HepG2 (cell line): ENCODE measurements at places on chromosomes 16 and 17.

GRCh38 chr17:45042346-45043120 is 8.9 kb downstream of the DCAKD start:
- no peaks in the 10 kb centered on the region; the same call in none of the 2 replicates for H3K36me3 ChIP-seq
- no peak overlapping the region for H3K4me3 ChIP-seq
- H3K27ac ChIP-seq, result no peak overlapping the region
- DNase-seq, result no peak

DNA sequence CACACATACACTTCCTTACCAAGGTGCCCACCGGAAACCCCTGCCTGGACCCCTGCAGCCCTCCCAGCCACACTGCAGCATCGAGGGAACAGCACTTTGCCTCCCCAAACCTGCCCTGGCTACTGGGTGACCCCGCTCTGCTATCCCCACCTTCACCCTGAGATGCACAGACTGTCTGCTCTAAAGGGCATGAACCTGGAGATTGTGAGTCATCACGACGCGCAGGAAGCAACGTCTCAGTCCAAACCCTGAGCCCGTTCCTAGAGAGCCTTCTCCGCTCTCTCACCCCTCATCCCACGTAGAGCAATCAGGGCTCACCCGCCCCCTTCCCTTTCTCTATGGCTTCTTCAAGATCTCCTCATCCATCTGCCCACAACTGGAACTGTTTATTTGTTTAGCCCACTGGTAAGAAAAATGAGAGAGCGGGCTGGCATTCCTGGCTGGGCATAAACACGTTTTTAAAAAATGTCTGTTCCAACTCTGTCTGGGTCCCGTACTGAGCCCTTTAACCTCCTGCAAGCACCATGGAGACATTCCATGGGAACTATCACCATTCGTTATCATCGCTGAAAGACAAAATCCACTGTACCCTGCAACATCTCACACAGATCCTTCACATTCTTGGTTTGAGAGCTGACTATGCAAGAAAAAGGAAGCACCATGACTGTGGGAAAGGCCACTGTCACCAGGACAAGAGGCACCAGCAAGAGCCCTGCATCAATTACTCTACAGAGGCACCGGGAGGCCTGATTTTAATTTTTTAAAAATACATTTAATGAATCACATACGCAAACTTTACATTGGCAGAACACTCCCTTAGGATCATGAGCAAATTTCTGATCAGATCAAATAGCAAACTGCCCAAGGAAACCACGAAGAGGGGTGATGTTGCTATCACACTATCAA is 28.2 kb downstream of the ZFHX3 start:
- H3K27me3 ChIP-seq, result no peaks in the 10 kb centered on the region
- H3K4me3 ChIP-seq, result no peak overlapping the region
- H3K36me3 ChIP-seq, result no peaks in the 10 kb centered on the region; the same call in 2 of the 3 replicates
- H3K4me1 ChIP-seq, result peaks cover 94% of the 10 kb centered on the region
- no peak for DNase-seq
- peak overlapping the region; percentile 70 for H3K27ac ChIP-seq

DNA sequence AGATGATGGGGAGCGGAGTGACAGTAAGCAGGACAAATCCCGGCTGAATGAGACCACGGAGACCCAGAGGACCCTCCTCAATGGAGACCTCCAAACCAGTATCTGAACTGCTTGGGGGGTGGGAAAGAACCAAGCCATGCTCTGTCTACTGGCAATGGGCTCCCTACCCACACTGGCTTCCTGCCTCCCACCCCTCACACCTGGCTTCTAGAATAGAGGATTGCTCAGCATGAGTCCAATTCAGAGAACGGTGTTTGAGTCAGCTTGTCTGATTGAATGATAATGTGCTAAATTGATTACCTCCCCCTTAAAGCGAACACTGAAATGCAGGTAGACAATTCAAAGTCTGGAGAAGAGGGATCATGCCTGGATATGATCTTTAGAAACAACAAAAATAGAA is 5.5 kb downstream of the SSTR2 start:
- no peak overlapping the region for H3K4me3 ChIP-seq
- H3K27me3 ChIP-seq, result peaks cover 50% of the 10 kb centered on the region
- DNase-seq, result no peak
- H3K36me3 ChIP-seq, result no peaks in the 10 kb centered on the region
- no peak overlapping the region for H3K27ac ChIP-seq
- H3K4me1 ChIP-seq, result peaks cover 38% of the 10 kb centered on the region

- peaks cover 15% of the 10 kb centered on the region for H3K36me3 ChIP-seq
- no peak for DNase-seq
- H3K27ac ChIP-seq, result no peak overlapping the region
- no peaks in the 10 kb centered on the region for H3K4me1 ChIP-seq
- H3K27me3 ChIP-seq, result no peaks in the 10 kb centered on the region
- no peak overlapping the region for H3K4me3 ChIP-seq
Measured at GRCh38 chr17:61897548-61898180, 30.1 kb downstream of the INTS2 start.

GRCh38 chr17:31597646-31598398 is 206.3 kb downstream of the RAB11FIP4 start:
- no peak overlapping the region for H3K4me3 ChIP-seq
- DNase-seq, result no peak
- no peaks in the 10 kb centered on the region for H3K27me3 ChIP-seq
- no peaks in the 10 kb centered on the region for H3K36me3 ChIP-seq
- H3K27ac ChIP-seq, result no peak overlapping the region

DNA sequence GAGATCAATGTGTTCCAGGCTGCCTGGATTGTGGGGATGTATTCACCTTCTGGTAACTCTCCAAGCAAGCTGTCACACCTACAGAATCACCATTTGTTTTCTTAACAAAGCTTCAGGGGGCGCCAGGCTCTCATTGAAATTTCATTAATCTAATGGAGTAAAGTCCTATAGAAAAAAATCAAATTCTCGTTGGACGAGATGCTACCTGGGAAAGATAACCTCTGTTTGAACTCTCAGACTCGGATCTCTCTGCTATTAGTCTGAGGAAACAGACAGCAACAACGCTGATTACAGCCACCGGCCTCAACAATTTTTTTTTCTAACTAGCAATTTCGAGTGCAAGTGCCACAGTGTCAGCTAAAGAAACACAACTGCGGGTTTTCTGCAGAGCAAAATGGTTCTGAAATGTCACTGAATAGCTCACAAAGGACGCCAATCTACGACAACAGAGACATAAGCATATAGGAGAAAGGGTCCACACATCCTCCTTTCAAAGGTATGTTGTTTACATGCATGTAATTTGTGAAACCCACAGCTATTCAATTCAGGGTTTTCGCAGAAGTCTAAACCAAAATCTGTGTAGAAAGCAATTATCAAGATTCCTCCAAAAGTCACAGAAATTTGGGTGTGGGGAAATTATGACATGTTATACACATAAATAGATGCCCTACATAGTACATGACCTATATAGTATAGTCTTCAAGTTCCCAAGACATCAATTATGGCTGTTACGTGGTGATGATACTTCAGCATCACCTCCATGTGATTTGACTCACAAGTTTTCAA is 135.8 kb downstream of the SKAP1 start:
- no peaks in the 10 kb centered on the region for H3K4me1 ChIP-seq
- no peak overlapping the region for H3K4me3 ChIP-seq
- H3K36me3 ChIP-seq, result no peaks in the 10 kb centered on the region

DNA sequence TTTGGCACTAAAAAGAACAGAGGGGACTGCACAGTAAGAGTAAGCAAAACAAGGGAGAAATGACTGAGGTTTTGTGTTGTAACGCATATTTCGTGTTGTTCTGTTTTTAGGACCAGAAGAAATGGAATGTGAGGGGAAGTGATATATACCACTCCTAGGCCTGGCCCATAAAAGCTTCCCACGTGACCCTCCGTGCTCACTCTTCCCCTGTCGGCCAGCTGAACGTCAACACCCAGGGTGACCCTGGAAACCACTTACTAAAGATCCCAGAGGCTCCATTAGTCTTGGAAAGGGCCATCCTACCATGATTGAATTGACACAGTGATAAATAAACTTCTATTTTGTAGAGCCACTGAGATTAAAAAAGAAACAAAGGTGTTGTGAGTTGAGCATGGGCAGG is 79.8 kb downstream of the HELZ start:
- H3K4me1 ChIP-seq, result no peaks in the 10 kb centered on the region
- peaks cover 73% of the 10 kb centered on the region for H3K36me3 ChIP-seq
- no peak for DNase-seq
- no peaks in the 10 kb centered on the region for H3K27me3 ChIP-seq

GRCh38 chr17:4233668-4234258 is 30.0 kb downstream of the ANKFY1 start:
- H3K27me3 ChIP-seq, result no peaks in the 10 kb centered on the region
- H3K36me3 ChIP-seq, result peaks cover 41% of the 10 kb centered on the region
- no peak for DNase-seq
- no peaks in the 10 kb centered on the region for H3K4me1 ChIP-seq
- no peak overlapping the region for H3K27ac ChIP-seq
- no peak overlapping the region for H3K4me3 ChIP-seq

DNA sequence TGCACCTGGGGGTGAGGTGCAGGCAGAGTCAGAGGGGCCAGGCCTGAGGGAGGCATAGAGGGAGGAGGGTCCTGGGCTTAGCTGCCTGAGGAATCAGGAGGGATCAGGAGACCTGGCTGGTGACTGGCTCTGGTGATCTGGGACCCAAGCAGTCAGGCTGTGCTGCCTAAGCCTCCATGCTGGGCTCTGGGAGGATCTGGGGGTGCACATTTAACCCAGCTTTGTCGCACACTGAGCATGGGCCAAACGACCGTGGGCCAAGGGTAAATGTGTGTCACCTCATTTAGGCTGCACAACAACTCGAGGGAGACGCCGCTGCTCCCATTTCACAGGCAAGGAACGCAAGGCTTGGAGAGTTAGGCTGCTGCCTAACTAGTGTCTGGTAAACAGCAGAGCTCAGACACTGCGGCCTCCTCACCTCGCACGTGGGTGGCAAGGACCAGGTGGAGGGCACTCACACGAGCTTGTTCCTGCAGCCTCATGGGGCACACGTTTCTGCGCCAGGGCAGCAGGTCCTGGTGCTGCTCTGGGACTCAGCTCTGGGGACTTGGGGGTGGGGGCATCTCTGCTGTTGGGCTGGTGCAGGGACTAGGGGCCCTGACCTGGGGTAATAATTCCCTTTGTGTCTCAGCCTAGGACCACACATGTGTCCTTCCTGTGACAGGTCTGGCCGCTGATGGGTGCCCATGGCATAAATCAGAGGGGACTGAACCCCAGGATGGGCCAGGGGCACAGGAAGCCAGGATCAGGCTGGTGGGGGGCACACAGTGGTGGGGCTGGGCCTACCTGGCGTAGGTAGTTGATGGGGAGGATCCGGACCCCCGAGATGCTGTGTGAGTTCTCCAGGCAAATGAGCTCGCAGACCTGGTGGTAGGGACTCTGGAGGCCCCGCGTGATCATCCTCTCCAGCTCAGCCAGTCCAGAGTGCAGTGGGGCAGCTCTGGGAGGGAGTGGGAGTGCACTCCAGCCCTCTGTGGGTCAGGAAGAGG is 18.7 kb downstream of the TMEM235 start:
- DNase-seq, result no peak
- peaks cover 7% of the 10 kb centered on the region; the same call in 2 of the 3 replicates for H3K27me3 ChIP-seq
- peaks cover 61% of the 10 kb centered on the region for H3K4me1 ChIP-seq
- H3K36me3 ChIP-seq, result no peaks in the 10 kb centered on the region
- peak overlapping the region; percentile 3; the same call in 1 of the 2 replicates for H3K4me3 ChIP-seq

- no peak overlapping the region for H3K4me3 ChIP-seq
- no peaks in the 10 kb centered on the region for H3K36me3 ChIP-seq
- no peaks in the 10 kb centered on the region for H3K27me3 ChIP-seq
- H3K27ac ChIP-seq, result no peak overlapping the region
- H3K4me1 ChIP-seq, result peaks cover 21% of the 10 kb centered on the region
- no peak for DNase-seq
Measured at GRCh38 chr17:29642171-29642611, 19.5 kb upstream of the CORO6 start.

DNA sequence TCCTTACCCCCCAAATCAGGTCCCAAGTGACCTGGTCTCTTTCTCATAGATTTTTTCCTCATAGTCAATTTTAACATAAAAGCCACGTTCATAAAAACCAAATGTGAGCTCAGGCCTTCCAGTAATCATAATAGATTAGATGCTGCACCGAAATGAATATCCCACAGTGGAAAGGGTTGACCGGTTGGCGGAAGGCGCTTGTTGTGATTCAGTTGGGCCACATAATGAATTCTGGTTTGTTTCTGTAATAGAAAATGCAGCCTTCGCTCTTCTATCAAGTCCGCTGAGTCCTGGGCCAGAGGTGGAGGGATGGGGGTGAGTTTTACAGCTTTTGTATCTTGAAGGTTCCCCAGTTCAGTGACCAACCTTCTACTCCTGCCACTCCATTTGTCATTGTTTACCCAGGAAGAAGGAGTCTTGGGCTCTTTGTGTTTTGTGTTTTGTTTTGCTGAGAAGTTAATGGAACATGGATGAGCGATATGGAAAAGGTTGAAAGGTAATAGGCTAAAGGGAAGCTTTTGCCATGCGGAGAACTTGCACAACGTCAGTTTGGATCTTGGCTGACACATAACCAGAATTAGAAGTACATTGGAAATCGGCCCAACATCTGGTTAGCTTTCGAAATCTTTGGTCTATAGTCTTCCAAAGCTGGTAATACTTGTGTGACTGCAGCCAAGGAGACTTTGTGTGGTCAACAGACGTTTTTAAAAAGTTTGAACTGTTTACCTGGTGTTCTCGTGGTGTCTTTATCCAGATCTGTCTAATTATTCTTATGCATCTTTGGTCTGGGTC is 89.5 kb downstream of the CLEC16A start:
- no peaks in the 10 kb centered on the region for H3K4me1 ChIP-seq
- H3K36me3 ChIP-seq, result peaks cover 16% of the 10 kb centered on the region; the same call in 2 of the 3 replicates
- no peak for DNase-seq

DNA sequence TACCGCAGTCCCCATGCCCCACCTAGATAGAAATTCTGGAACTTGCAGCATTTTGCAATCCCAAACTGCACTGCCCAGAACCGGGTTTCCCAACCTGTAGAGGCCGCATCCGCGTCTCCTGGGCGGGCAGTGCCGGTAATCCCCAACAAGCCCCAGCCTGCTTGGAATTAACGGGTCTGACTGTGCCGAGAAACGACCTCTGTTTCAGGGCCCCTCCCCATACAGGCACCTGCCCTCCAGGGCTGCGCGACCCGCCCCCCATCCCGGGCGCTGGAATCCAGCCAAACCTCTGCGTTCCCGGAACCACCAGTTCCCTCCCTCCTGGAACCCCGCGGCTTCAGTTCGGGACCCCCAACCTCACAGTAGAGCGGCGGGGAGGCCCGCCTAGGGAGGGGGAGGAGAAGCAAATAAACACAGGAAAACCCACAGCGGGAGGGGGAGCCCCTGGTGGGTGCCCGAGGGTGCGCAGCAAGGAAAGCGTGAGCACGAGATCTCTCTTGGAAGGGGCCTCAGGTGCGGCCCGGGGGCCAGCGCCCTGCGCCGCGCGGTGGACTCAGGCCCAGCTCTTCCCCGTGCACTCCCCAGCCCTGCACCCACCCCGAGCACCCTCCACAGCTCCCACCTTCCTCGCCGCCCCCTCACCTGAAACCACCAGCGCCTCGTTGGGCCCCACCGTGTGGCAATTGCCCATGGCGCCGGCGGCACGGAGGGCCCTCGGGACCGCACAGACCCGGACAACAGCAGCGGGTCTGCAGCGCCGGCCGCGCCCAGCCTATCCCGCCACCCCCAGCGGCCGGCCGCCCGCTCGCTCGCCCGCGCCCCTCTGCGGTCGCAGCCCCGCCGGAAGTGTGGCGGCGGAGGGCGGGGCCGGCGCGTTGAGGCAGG is at the start of gene FLOT2:
TSS of gene FLOT2 (minus strand) at position 850 of the 885 bp plus-strand sequence. CDS start at position 691, 159 bp downstream.
- peak; percentile 54 for DNase-seq
- H3K27me3 ChIP-seq, result no peaks in the 10 kb centered on the region; the same call in 2 of the 3 replicates
- no peaks in the 10 kb centered on the region; the same call in 1 of the 2 replicates for H3K36me3 ChIP-seq
- peak within 1 kb of the TSS; percentile 93 for H3K4me3 ChIP-seq
- H3K4me1 ChIP-seq, result peaks cover 53% of the 10 kb centered on the region

GRCh38 chr16:75236232-75236631 is 15.2 kb downstream of the BCAR1 start:
- DNase-seq, result no peak
- no peak overlapping the region for H3K4me3 ChIP-seq
- peaks cover 51% of the 10 kb centered on the region for H3K4me1 ChIP-seq
- peaks cover 43% of the 10 kb centered on the region for H3K36me3 ChIP-seq
- H3K27ac ChIP-seq, result no peak overlapping the region
- no peaks in the 10 kb centered on the region for H3K27me3 ChIP-seq
